ENCODE measurements at places on chromosomes 4 and X. TPM values are rescaled to one million over a fixed set of nuclear protein-coding genes. Genes with fewer than 3 reads are reported as not detected.
A peak's percentile ranks its signal among the peaks of the same experiment; 100 is the strongest.

DNA sequence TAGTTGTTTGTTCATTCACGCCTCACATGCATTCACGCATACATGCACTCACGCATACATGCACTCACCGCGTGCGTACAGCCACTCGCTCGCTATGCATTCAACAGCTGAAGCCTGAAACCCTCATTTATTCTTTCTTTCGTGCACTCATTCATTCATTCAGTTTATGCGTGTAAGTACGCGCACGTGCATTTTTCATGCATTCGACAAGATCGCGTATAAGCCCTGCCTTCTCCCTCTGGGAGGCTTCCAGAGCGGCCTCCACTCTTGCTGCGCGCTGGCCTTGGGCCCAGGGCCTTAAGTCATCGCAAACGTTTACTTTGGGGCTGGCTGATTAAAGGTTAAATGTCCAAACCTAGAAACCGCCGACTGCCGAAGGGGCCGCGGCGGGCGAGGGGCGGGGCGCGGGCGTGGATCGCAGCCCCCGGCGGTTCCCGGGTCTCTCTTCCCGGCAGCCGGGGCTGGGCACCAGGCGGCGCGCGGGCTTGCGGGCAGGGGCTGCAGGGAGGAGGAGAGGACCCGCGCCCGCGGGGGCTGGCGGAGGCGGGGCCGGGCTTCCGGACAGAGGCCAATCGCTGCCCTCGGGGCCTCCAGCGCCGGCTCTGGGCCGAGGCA, at the start of gene GYG2:
TSS of gene GYG2 (plus strand) at position 587 of the 615 bp plus-strand sequence. CDS start 1,259 bp downstream, outside the sequence.
- H3K4me3 ChIP-seq, result peak within 1 kb of the TSS; percentile 78
- H3K27ac ChIP-seq, result no peak within 1 kb of the TSS
- no peaks in the 10 kb centered on the region for H3K27me3 ChIP-seq
- peaks cover 9% of the 10 kb centered on the region for H3K36me3 ChIP-seq

DNA sequence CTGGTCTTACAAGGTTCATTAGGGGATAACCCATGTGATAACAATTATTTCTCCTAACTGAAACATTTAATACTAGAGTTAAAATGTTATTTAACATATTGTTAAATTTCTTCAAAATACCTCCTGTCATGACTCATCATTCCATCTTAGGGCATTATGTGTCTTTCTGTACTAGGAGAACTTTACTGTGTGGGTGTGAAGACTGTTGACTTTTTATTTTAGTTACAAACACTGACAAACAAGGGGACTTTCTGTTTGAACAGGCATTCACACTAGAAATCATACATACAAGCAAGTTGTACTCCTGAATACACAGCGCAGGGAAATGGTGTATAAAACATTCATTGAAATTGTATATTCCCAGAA, 175.9 kb downstream of the FBXW7 start:
- no peak for DNase-seq
- H3K27me3 ChIP-seq, result no peaks in the 10 kb centered on the region
- no peak overlapping the region for H3K4me3 ChIP-seq
- H3K36me3 ChIP-seq, result peaks cover 6% of the 10 kb centered on the region
- no peaks in the 10 kb centered on the region for H3K4me1 ChIP-seq

- H3K27ac ChIP-seq, result no peak overlapping the region
- H3K4me3 ChIP-seq, result no peak overlapping the region
- no peaks in the 10 kb centered on the region for H3K4me1 ChIP-seq
- DNase-seq, result no peak
- no peaks in the 10 kb centered on the region for H3K27me3 ChIP-seq
Observed at GRCh38 chr4:111464251-111465045, 680.8 kb upstream of the FAM241A start.

DNA sequence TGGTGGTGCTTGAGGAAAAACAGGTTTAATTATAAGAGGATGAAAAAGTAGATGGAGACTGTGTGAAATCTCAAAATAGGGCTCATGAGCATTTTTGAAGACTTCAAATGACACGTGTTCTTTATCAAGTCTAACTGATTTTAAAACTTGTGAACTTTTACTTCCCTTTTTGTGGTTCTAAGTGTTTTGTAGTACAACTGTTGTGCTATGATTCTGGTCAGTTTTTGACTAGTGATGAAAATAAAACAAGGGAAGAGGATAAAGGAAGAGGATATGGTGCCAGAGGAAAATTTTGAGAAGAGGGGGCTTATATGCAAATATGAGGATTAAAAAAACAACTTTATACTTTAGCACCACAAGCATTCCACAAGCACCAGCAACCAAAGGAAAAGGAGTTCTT, 644.0 kb downstream of the RPA4 start:
- no peak overlapping the region for H3K4me3 ChIP-seq
- H3K27ac ChIP-seq, result no peak overlapping the region
- no peaks in the 10 kb centered on the region for H3K27me3 ChIP-seq

DNA sequence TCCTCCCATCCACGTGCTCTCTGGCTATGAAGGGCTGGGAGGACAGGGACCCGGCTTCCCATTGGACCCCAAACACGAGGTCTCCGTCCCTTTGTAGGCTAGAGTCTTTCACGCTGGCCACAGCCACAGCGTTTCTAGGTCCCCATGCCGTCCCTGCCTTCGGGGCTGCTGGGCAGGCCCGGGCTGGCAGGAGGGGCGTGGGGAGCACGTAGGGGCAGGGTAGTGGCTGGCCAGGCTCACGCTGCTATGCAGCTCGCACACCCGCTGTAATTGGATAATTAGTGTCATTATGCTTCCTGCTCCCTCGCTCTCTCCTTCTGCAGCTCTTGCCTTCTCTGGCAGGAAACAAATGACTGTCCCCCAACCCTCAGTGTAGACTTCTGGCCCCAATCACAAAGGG, 9.8 kb downstream of the ATP2B3 start:
- H3K27me3 ChIP-seq, result no peaks in the 10 kb centered on the region
- no peak for DNase-seq
- no peak overlapping the region for H3K4me3 ChIP-seq
- no peaks in the 10 kb centered on the region for H3K36me3 ChIP-seq
- no peaks in the 10 kb centered on the region for H3K4me1 ChIP-seq

GRCh38 chr4:152900395-152900794, 35.7 kb upstream of the FHDC1 start:
- no peaks in the 10 kb centered on the region for H3K4me1 ChIP-seq
- no peaks in the 10 kb centered on the region for H3K27me3 ChIP-seq
- no peak overlapping the region for H3K4me3 ChIP-seq

DNA sequence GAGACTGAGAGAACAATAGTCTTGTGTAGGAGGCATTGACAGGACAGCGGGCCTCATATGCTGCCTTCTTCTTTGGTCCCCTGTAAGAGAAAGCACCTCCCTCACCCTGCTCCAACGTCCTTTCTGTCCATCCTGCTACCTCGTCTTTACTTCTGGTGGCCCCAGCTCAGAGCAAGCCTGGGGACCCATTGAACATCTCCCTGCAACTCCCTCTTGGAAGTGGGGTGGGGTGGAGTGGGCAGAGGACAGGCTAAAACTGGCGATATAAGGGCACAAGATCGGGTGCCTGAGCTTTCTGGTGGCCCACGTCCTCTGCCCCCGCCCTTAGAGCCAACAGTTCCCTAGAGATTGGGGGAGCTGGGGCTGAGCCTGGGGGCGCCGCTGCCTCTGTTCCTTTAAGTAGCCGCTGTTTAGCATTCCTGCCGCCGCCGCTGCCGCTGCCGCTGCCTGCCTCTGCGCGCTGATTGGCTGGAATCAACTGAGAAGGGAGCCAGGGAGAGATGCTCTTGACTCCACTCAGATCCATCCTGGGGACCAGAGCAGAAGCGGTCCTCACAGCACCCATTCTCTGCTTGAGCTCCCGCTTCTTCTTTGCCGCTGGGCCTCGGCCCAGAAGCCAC, at the start of gene DLG3:
TSS of gene DLG3 (plus strand) at position 510 of the 620 bp plus-strand sequence. CDS start 367 bp downstream, outside the sequence.
- H3K27ac ChIP-seq, result no peak within 1 kb of the TSS
- peaks cover 41% of the 10 kb centered on the region for H3K27me3 ChIP-seq
- H3K4me1 ChIP-seq, result no peaks in the 10 kb centered on the region
- peak; percentile 86 for DNase-seq

DNA sequence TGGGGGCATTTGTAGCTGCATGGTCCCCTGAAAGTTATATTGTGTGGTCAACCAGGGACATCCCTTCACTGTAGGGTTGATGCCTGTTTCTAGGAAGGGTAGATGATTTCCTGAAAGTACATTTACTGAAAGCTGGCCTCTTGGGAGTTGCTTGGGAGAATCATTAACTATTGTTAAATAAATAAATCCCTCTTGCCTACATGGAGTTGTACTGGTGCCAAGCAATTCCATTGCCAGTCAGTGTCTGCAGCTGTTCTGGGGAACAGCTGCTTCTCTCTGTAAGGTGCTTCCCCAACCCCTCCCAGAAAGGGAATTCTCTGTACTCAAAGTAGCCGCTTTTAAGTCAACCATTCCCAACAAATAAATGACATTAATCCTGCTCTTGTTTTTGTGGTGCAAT, 51.1 kb downstream of the C4orf51 start:
- H3K4me1 ChIP-seq, result peaks cover 21% of the 10 kb centered on the region
- no peak overlapping the region for H3K27ac ChIP-seq
- DNase-seq, result no peak

Gene MSANTD1
- 1.2 TPM for total RNA-seq

Gene SERTM2
- 0.61 TPM for total RNA-seq

Gene TASL
- total RNA-seq, result not detected

Measured in endodermal cell (in vitro differentiated cells).